Stimulated activated CD8-positive, alpha-beta memory T cell treated with anti-CD3 and anti-CD28 coated beads, Interleukin-4, amount 100 ng/mL, for 1 hour (primary cell): ENCODE measurements at places on chromosomes 2 and 18.

DNA sequence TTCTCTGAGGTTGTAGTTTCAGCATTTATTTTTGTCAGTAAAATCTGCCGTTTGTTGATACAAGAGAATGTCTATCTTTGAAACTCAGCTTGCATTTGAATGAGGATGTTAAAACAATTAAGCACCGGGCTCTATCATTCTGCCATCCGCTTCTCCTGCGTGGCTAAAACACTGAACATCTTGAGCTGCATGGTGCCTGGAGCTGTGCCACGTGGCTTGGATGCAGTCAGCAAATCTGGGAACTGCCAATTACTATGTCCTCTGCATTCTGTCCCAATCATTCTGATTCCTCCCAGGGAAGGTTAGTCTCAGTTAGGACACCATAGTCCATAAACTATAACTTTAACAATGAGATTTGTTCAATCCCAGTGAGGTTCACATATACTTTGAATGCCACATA is 598.4 kb downstream of the FBXO15 start:
- DNase-seq = no peak

- no peak for DNase-seq
Observed at GRCh38 chr2:157442636-157443035, 1.3 kb downstream of the CYTIP start.

- no peak for DNase-seq
Observed at GRCh38 chr2:154158101-154158500, 286.4 kb downstream of the GALNT13 start.

DNA sequence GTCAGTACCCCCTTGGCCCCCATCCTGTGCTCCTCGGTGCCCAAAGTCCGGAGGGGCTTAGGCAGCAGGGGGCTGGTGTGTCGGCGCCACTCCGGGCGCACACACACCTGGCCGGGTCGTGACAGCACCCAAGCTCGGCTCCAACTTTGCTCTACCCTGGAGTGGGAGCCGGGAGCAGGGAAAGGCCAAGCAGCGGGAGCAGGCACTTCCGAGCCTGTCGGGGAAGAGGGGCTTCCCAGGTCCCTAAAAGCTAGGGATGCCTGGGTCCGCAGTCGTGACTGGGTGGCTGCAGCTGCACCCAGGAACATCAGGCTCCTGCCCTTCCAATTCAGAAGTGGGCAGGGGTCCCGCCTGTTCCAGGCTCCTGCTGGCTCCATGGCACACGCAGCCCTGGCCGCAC is 48.4 kb downstream of the PAPOLG start:
- no peak for DNase-seq

GRCh38 chr2:37635504-37636380 is 35.7 kb downstream of the CDC42EP3 start:
- no peak for DNase-seq

GRCh38 chr2:9815844-9816279 is 27.4 kb upstream of the TAF1B start:
- DNase-seq = no peak

DNA sequence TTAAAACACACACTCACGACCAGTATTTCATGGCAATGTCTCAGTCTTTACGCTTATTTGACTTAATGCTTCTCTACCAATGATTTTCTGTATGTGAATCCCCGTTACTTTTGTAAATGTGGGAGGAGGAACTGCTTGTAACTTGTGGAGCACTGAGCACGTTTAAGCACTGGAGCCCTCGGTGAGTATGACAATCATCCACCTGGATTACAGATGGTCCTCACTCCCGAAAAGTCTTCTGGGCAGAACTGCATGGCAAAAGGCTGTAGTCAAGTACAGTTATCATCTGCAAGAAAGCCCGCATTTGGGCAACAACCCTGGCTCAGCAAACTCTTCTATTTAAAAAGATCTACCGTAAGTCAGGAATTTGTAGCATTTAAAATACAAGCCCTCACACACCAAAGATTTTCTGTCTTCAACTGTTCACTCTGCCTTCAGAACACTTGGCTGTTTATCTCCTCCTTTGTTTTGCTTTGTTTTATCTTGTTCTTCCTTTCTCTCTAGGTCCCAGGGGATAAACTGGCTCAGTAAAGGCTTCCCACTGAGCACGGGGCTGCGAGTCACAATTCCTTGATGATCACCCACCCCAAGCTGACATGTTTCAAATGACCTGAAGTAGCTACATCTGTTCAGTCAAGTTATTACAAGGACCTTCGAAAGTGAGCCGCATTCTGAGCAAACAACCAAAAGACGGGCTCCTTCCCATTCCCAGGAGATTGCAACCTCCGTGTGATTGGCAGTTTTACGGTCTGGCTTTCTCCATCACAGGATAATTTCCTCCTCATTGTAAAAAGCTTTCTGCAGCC is 102.2 kb downstream of the DLGAP1 start:
- DNase-seq = no peak

DNA sequence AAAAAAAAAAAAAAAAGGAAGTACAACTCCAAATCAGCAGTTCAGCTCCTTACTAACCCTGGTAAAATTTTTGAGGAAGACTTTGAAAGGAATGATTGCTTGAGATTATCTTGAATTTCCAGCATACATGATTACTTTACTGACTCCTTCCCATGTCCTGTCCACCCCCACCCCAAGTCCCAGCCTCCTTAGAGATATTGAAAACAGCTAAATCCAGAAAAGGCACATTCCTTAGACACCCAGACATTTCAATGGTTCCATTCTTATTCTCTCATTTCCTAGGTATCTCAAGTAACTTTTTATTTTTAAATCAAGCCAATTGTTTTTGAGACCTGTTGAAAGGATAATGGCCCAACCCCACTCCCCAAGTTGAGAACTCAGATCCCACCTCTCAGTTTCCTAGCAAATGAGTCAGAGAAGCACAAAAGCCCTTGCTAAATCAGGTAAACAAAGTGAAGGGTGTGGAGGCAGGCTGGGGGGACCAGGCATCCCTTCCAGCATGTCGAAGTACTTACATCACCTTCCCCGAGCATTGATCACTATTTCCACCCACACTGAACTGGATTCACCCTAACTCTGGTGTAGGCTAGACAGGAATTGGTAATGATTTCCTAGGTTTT is 95.4 kb upstream of the FZD7 start:
- no peak for DNase-seq

DNA sequence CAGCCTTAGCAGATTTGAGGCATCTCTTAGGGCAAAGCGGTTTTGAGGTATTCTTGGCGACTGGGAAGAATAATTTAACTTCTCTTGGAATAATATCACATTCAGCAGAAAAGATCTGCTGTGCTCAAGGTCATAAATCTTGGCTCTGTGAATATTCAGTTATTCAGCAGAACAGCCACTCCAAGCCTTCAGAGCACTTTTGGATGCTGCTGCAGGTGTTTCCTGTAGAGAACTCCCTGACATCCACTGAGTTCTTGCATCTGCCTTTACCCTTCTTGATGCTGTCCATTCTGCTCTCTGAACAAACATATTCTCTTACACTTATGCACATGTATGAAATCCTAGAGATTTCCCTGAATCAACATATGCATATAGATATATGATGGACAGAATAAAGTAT is 390.3 kb downstream of the NRXN1 start:
- no peak for DNase-seq

DNA sequence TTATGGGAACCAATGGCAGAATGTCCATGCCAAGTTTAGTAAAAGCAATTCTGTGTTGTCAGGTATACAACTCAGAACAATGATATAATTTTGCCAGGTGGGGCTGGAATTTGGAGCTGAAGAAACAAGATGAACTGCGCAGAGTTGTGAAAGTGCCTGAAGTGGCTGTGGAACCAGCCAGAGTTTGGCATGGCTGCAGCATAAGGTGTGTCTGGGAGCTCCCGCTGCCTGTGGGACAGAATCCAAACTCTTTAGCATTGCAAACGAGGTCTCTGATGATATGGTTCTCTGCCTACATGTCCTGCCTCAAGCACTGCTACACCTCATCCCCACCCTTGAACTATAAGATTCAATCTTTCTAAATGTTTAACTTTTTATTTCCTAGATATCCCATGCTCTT is 909.7 kb downstream of the EPHA4 start:
- no peak for DNase-seq

DNA sequence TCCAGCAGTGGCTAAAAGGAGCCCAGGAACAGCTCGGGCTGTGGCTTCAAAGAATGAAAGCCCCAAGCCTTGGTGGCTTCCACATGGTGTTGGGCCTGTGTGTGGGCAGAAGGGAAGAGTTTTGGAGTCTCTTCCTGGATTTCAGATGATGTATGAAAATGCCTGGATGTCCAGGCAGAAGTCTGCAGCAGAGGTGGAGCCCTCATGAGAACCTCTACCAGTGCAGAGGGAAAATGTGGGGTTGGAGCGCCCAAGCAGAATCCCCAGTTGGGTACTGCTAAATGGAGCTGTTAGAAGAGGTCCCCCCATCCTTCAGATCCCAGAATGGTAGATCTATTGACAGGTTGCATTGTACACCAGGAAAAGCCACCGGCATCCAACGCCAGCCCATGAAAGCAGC is 412.1 kb downstream of the TDRD15 start:
- DNase-seq = no peak

GRCh38 chr18:27824841-27825681 is 351.9 kb downstream of the CDH2 start:
- no peak for DNase-seq

- no peak for DNase-seq
Observed at GRCh38 chr2:176325732-176326131, 56.5 kb downstream of the MTX2 start.

DNA sequence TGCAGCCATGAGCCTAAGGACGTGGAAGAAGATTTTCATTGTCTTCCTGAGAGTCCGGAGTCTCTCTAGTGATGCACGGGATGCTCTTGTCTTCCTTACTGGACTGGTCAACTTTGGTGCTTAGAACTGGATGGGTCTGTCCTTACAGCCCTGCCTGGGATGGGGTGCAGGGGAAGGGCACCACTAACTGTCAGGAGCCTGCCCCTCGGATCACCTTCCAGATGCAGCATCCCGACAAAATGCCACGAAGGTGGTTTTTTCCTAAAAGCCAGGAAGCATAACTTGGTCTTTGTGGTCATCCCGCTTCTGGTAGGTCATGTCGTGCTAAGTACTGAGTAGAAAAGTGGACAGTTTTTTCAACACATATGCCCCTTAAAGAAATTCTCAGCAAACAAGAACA is 207.4 kb upstream of the TWIST2 start:
- DNase-seq = no peak
